Osteoblast (primary cell): ENCODE measurements at places on chromosomes 2 and 18. TPM values are rescaled to one million over a fixed set of nuclear protein-coding genes. Genes with fewer than 3 reads are reported as not detected.

Gene FBXO15
- total RNA-seq = 0.29 and 0.36 TPM in 2 replicates

Gene DLX1
- total RNA-seq = 1.8 and 2.4 TPM in 2 replicates

Gene ANKRD62
- not detected in 2 replicates for total RNA-seq

Gene LINC00305
- not detected in 2 replicates for total RNA-seq

Gene MEP1B
- total RNA-seq = not detected in 2 replicates

Gene CENPA
- total RNA-seq = 2.2 and 2.9 TPM in 2 replicates

Gene SPP2
- not detected in 2 replicates for total RNA-seq

GRCh38 chr2:232236200-232236599 is 142.4 kb upstream of the ALPP start:
- no peak for DNase-seq

DNA sequence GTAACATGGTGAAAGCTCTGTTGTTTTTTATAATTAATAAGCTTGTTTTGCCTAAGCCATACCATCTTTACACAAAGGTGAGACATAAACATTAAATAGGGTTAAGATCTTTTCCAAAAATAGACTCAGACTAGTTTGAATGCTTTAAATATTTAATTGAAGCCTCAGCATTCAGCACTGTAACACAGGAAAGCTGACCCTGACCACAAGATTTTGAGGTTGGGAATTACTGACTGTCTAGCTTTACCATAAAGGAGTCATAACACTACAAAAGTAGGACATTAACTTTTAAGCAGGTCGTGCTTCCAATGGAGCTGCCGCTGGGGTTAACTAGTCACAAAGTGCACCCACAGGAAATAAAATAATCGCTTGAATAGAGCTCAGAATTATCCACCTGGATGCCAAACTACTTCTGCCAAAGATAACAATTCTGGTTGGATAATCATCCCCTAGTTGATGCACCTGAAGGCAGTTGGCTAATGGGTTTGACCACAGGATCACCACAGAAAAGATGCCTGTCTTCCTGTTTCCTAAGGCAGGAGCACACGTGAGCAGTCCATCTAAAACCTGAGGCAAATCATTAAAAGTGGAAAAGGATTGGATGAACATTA is 106.2 kb downstream of the COBLL1 start:
- no peak for DNase-seq

DNA sequence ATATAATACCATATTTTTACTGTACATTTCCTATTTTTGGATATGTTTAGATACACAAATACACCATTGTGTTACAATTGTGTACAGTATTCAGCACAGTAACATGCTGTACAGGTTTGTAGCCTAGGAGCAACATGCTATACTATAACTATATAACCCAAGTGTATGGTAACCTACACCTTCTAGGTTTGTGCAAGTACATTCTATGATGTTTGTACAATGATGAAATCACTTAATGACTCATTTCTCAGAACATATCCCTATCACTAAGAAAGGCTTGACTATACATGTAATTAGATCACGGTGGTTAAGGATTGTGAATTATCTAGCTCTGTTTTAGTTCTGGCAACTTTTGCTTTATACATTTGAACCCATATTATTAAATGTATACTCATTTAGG is 31.3 kb downstream of the NPHP1 start:
- peak; percentile 65 for DNase-seq

DNA sequence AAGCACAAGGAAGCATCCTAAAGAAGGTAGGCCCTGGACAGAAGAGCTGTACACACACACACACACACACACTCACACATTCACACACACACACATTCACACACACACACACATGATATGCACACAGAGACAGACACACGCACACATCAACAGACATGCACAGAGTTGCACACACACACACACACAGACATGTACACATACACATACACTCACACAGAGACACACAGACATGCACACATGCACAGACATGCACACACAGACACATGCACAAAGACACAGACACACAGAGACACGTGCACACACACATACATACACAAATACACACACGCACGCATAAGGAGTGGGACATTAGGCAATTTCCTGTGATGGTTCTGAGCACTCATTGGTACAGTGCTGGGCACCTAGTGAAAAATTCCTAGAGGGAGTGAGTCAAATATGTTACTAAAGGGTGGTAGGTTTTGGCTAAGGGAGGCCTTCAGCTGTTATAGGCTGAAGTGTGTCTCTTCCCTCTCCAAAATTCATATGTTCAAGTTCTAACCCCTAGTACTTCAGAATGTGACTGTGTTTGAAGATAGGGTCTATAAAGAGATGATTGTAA is 26.4 kb downstream of the THNSL2 start:
- DNase-seq = no peak

GRCh38 chr2:2889646-2890045 is 488.0 kb downstream of the EIPR1 start:
- no peak for DNase-seq

GRCh38 chr18:69032009-69032408 is 234.1 kb downstream of the CCDC102B start:
- DNase-seq = no peak

DNA sequence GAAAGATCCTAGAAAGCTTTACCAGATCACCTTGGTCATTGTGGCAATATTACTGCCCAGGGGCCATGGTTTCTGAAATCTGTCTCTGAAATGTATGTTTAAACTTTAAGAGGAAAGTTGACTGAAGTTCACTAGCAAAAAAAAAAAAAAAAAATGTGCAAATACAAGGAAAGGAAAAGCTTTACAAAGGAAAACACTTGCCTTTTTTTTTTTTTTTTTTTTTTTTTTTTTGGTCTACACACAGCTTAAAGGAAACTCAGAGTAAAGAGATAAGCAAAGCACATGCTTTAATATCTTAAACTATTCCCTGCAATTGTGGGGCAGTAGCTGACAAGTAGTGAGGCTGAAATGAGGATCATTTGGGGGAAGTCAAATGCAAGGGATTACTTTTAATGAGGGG is 174.2 kb upstream of the EPAS1 start:
- DNase-seq = no peak

GRCh38 chr2:199713746-199714145 is 137.2 kb downstream of the FTCDNL1 start:
- no peak for DNase-seq

DNA sequence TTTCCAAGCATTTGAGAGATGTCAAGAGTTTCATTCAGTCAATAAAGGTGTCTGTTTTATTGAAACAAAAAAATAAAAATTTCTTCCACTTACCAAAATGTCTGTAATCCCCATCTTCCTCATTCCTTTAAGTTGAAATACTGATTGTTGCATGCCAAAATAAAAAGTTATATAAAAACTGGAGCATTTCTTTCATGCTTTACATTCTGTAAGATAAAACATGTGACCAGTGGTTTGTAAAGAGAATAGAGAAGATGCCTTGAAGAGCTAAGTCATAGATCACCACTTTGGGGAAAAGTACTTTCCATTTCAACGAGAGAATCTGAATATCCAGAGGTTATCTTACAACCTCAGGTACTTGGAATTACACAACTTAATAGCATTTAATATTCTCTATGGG is 35.9 kb upstream of the MYO1B start:
- no peak for DNase-seq

DNA sequence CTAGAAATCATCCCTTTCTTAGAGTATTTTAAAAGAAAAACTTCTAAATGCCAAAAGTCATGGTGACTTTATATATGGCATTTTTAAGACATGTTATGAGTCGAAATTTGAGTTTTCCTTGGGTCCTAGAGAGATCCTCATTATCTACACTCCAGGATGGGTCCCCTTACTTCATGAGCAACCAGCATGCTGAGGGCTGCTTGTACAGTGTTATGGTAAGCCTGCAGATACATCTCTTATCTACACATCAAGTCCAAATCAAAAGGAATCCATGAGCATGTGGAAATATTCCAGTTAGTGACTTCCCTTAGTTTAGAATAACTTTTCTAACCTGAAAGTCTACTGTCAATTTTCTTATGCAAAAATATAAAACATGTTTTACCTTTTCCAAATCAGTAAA is 58.7 kb downstream of the SLC66A3 start:
- no peak for DNase-seq

DNA sequence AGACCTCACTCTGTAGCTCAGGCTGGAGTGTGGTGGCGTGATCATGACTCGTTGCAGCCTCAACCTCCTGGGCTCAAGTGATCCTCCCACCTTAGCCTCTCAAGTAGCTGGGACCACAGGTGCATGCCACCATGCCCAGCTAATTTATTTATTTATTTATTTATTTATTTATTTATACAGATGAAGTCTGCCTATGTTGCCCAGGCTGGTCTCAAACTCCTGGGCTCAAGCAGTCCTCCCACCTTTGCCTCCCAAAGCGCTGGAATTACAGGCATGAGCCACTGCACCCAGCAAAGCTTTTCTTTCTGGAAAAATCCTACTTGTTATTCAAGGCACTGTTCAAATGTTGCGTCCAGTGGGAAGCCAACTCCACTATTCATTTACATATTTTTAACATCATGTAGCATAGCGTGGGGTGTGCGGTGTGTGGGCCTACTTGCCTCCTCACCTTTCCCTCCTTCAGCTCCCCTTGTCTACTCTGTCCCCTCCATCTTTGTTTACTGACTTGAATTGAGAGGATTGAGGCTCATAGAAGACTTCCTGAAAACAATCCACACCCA is 6.8 kb upstream of the RHOB start:
- no peak for DNase-seq
